LoVo (cell line): ENCODE measurements at places on chromosomes 5 and 9.
A peak's percentile ranks its signal among the peaks of the same experiment; 100 is the strongest.

GRCh38 chr5:65014769-65015168 lies 246.0 kb downstream of the CWC27 start:
- no peak for DNase-seq

DNA sequence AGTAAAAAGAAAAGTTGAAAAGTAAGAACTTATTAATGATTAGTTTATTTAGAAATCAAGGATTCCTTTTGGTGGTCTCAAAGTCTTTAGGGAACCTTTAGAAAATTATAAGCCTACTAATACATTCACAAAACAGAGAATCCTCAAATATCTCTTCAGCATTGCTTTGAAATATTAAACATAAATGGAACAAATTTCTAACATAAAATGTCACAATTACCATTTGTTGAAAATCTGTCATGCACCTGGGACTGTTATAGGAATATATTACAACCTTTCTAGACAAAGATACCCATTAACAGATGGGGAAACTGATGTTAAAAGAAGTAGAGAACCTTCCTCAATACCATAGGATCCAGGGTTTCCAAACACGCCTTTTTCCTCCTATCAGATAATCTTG lies 83.2 kb downstream of the LHFPL2 start:
- DNase-seq, result no peak

DNA sequence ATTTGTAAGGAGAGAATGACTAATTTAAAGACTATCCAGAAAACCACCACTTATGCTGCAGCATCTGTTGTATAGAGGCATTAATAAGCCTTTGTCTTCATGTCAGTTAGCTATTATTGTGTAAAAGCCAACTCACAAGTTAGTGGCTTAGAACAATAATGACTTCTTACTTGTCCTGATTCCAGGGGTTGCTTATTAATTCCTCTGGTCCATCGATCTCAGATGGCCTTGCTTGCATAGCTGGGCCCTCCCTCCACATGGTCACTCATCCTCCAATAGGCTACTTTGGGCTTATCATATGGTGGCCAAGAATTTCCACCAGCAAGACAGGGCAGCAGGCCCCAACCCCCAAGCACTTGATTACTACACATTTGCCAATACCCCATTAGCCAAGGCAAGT lies 44.5 kb upstream of the STK32A start:
- DNase-seq, result no peak

- no peak for DNase-seq
Observed at GRCh38 chr5:39713250-39713916, 288.6 kb upstream of the DAB2 start.

DNA sequence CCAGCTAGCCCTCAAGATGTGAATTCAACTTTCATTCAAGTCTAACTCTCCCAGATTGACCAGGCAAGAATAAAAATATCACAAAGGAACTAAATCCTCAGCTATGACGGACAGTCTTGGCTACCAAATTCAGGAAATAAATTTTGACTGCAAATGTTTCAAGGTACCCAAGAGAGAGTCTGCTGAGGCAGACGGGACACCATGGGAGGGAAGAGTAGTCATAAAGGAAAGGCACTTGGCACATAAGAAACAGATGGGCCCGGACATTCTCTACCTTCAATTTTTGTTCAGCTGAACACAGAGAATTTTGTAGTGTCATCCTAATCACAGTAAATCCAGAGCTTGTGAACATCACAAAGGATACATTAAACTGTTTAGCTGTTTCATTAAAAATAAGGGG lies 390.0 kb downstream of the DTWD2 start:
- no peak for DNase-seq

DNA sequence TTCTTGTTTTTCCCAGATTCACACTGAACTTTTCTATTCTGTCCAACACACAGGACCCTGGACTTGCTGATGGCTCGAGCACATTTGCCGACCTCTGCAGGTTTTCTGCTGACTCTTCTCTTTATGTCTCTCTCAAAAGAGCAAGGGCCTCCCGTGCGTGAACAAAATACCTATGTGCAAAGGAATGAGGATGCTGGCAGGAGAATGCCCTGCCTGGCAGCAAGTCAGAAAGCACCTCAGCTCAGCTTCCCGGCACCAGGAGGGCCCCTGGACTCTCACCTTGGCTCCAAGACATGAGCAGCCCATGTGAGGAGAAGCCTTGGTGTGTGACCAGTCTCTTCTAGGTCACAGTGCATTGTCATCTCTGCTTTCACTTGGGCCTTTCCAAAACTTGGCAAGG lies 36.1 kb downstream of the PAPPA start:
- no peak for DNase-seq

DNA sequence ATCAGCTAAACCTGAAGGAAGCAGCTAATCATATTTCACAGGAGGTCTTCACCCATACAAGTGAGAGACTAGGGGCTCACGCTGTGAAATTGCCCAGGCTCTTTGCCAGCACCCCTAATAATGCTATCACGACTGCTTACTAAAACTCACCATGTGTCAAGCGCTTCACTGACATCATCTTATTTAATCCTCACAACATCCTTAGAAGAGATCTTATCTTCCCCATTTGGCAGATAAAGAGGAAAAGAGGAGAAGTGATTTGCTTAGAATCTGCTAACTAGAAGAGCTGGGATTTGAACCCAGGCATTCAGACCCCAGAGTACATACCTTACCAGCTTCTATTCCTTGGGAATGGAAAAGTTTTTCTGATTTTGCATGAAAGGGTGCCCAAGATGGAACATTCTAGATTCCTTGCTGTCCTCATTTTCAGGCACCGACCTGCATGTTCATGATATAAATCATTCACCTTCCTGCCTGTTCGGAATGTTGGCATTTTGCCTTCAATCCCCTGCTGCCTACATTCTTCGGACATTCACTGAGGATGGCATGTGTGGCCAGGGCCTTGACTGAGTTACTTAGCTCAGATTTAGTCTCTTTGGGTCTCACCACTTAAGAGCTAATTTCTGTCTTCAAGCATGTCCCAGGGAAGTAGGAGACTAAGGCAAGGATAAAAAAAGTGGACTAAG lies 88.1 kb downstream of the SH3TC2 start:
- no peak for DNase-seq

DNA sequence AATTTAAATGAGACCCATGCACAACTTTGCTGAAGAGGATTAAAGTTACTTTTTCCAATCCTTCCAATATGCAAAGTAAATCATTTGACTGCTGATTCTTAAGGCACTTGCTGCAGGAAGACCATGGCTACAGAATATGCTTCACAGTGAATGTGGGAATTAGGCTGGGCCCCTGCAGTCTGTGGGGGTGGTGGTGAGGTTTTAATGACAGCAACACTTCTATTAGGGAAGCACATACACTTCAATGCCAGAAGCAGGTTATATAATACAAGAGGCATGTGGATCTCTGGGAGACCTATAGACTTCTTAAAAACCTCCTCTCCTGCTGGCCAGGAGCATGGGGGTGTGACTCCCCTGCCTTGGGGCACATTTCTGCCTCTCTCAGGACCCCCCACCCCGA lies 124.5 kb upstream of the KLF9 start:
- DNase-seq, result no peak

DNA sequence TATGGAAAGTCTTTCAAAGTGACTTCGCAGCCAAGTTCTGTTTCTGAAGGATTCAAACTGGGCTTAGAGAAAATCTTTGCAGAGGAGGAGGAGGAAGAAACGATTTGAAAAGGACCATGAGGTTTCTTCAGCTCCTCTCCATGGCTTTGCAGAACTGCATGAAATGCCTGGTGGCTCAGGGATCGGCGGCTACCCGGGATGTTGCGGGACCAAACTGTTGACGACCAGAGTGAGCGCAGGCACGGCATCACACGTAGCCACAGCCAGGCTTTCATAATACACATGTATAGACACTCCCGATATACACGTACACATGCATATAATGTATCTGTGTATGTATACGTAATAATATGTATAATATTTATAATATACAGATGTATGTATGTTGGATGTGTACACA lies 180.0 kb downstream of the PAX5 start:
- no peak for DNase-seq

DNA sequence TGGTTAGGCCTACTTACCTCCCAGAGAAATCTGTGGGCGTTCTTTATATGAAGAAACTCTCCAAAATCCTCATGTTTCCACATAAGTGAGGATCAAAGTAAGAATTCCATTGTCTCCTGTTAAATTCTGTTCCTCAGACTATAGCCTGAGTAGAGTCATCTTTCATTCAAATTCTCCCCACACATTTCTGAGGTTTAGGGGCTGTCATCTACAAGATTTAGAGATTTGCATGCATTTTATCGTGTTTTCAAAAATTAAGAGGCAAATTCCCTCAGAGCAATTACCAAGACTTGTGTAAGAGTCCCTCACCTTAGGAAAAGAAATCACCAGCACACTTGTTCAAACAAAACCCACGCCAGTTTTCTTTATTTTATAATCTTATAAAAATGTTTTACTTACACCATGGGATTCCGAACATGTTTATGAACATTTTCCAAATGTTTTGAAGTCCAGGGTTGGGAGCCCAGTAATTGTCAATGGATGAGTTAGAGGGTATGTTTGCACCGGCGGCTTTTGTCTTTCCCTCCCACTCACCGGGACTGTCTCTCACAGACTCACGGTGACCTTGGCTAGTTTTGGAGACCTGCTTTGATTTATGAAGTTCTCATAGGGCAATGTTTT lies 367.6 kb downstream of the ENC1 start:
- DNase-seq, result no peak

DNA sequence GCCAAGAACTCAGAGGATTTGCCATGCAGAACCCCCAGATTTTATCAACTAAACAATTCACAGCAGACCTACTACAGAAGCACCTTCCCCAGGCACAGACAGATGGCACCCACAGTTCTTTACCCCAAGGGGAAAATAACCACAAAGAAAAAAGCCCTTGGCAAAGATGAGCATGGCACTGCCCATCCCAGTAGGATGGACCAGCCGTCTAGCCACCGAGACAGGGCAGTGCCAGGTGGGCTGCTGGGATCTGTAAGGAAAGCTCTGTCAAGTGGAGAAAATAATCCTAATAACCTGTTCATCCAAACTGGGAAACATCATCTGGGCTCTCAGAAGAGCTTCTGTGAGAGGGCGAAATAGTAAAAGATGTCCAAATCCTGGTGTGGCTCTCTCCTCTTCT lies 130.0 kb downstream of the COL23A1 start:
- no peak for DNase-seq

DNA sequence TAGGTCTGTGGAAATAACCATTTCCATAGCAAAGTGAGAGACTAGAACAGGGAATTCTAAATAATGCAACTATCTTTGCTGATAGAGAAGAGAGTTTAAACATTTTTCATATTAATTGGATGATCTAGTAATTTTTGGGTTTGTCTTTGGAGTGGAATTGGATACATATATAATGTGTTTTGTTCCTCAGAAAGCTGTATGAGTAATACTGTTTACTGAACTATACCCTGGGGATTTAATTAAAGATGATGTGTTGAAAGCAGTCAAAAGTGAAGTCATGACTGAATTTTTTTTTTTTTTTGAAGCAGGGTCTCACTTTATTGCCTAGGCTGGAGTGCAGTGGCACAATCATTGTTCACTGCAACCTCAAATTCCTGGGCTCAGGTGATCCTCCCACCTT lies 17.9 kb downstream of the FER start:
- no peak for DNase-seq

DNA sequence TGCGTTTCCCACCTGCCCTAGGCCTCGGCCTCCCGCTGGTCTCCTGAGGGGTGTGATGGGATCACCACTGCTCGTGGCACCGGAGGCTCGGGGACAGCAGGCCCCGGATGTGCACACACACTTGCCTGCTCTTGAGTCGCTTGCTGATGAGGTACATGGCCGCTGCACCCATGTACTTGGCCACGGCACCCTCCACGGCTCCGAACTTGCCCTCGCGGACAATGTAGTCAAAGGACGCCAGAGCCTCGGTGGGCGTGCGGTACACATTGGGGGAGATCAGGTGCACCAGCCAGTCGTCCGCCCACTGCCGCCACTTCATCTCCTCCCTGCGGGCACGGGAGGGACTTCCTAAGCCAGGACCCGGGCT lies 4.7 kb downstream of the PTGES2 start:
- DNase-seq, result no peak

GRCh38 chr9:114088571-114089170 lies 10.4 kb downstream of the KIF12 start:
- no peak for DNase-seq

DNA sequence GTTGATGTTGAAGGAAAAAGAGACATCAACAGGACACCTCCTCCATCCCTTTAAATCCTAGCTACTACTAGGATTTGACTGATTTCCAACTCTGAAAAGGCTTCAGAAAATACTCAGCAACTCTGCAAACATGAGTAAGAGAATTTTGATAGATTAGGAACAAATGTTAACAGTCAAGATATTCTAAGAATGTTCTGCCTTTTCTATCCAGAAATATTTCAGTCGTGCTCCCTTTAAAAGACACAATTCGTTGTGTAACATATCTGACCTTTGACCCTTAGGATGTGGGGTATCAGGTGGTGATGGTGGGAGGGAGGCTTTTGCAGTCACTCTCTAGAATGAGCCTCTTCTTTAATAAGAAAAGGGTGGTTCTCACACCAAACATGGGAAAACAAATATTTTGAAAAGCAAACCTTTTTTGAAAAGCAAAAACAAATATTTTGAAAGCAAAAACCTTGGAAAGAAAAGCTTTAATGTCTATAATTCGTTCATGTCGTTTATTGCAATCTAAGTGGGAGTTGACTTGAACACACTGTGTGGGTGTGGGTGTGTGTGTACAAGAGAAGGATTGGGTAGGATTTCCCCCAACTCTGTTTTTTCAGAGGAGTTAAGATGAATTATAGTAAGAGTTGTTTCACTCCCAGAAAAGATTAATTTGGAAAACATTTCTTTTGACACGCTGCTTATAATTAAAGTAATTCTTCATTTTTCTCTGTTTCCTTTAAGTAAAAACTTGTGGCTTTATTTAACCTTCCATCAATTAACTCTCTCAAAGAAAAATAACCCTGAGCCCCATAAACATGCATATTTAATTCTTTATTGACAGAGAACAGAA lies 152.8 kb downstream of the TMEM167A start:
- DNase-seq, result no peak

- DNase-seq, result no peak
Observed at GRCh38 chr5:981456-981855, 27.1 kb upstream of the NKD2 start.

- no peak for DNase-seq
Observed at GRCh38 chr5:149280802-149281201, 9.1 kb downstream of the AFAP1L1 start.

DNA sequence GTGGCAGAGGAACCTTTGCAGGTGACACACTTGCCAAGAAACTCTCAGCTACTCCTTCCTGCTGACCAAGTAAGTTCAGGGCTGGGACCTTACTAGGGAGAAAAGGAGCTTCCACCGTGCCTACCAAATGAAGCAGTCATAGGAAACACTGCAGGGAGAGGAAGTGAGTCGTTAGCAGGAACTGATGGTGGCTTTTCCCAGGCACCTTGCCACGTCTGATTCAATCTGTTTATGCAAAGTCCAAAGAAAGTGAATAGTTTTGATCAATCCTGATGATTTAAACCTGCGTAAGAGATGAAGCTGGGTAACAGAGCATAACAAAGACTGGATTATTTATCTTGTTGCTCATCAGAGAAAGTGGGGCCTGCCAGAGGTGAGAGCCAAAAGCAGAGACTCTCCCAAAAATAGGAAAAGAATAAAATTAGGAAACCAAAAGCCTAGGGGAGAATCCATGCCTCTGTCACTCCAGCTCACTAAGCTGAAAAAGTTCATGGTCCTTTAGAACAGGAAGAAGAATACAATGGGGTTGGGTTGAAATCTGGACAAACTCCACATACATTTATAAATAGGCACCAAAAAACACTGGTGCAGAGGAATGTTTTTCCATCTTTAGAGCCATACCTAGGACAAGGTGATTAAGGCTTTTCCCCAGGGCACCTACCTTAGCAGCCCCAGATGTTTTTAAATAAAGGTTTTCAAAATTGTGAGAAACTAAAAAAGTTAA lies 9.3 kb upstream of the PFDN1 start:
- peak; percentile 40 for DNase-seq

- peak; percentile 27 for DNase-seq
Observed at GRCh38 chr5:76999451-76999850, 30.8 kb upstream of the AGGF1 start.
